Stimulated activated CD4-positive, alpha-beta T cell treated with anti-CD3 and anti-CD28 coated beads, Interleukin-12 subunit alpha, Interleukin-12 subunit beta, amount 100 ng/mL, for 24 hours (primary cell): ENCODE measurements at places on chromosomes 1 and 21.
A peak's percentile ranks its signal among the peaks of the same experiment; 100 is the strongest.

DNA sequence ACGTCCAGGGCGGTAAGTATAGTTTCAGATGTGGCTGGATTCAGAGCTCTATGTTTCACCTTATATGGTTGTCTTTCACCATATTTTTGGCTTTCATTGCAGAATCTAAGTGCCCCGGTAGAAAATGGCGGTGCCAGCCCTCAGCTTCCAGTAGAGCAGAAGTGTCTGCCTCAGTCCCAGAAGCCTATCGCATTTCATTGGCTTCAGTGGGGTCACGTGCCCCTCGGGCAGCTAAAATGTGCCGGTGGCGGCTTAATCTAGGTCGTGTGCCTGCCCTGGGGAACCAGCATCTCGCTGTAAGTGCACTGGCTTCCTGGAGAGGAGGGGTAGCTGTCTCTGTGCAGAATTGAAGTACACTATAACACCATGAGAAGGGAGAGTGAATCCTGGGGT lies 107.4 kb upstream of the MAGI3 start:
- no peak for DNase-seq

- no peak for DNase-seq
Measured at GRCh38 chr1:94675373-94675772, 133.8 kb upstream of the F3 start.

GRCh38 chr1:237875291-237875690 lies 15.4 kb downstream of the ZP4 start:
- DNase-seq, result no peak

- no peak for DNase-seq
Measured at GRCh38 chr1:168295411-168296114, 14.9 kb downstream of the TBX19 start.

DNA sequence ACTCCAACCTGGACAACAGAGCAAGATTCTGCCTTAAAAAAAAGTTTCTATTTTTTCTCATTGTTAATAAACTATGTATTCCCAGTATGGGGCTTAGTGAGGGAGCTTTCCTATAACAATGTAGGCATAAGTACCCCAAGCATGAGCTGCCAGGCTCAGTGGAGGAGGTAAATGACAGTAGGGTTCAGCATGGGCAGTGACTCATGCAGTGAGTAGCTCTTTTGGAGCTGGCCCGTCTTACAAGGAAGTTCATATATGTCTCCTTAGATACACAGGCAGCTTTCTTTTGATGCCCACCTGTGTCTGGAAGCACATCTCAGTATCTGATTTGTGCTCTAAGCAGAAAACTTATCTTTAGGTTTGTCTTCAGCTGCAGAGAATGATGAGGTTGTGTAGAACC lies 57.9 kb downstream of the ZNF678 start:
- DNase-seq, result no peak

DNA sequence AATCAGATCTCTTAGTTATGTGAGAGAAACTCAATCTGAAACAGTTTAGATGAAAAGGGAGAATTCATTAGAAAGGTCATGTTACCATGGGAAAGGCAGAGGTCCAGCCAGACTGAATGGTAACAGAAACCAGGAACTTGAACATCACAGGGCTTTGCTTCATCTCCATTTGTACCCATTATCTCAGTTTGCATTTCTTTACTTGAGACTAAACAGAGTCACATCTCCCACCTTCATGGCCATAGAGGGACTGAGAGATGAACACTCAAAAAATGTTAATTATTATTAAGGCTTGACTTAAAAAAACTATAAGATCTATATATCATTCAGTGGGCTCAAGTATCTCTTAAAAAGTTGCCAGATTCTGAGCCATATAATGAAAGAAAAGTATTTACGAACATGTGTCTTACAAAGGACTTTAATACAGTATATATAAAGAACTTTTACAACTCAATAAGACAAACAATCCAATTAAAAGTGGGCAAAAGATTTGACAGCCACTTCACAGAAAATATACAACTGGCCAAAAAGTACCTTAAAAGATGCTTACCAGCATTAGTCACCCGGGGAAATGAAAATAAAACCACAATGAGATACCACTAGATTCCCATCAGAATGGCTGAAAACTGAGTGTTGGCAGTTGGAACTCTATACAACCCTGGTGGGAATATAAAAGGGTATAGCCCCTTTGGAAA lies 13.2 kb downstream of the KYAT3 start:
- no peak for DNase-seq

DNA sequence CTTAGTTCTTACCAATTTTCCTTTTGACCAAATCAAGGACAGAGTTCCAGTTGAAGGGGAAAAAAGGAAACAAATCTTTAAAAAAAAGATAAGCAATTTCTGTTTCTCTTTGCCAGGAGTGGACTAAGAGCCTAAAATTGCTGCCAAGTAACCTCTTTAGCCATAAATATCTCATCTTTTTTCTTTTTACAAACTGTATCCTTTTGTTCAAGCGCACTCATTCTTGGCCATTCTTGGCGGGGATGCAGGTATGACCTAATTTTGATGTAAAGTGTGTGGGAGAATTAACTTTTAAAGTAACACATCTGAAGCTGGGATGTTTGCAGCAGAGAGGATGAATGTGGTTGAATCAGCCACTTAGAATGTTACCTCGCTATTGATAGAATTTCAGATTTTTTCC lies 13.4 kb upstream of the KIF1B start:
- no peak for DNase-seq

GRCh38 chr1:204842892-204843291 lies 27.8 kb upstream of the NFASC start:
- DNase-seq, result no peak

DNA sequence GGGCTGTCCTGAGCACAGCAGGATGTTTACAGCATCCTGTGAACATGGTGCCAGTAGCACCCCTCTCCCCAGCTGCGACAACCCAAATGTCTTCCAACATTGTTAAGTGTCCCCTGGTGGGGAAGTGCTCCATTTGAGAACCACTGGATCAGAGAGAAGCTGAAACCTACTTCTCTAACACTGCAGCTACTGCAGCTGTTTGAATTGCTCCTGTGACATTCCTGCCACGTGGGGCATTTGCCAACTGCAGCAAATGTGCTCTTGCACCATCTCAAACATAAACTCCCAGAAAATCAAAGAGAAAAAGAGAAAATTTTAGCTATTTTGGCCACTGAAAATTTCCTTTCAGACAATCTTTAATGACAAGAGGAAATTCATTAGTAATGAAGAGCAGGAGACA lies 11.0 kb downstream of the SLC2A5 start:
- DNase-seq, result no peak

GRCh38 chr21:20591284-20591683 lies 406.9 kb upstream of the NCAM2 start:
- no peak for DNase-seq

- DNase-seq, result no peak
Measured at GRCh38 chr1:51421964-51422363, 91.6 kb upstream of the TTC39A start.

DNA sequence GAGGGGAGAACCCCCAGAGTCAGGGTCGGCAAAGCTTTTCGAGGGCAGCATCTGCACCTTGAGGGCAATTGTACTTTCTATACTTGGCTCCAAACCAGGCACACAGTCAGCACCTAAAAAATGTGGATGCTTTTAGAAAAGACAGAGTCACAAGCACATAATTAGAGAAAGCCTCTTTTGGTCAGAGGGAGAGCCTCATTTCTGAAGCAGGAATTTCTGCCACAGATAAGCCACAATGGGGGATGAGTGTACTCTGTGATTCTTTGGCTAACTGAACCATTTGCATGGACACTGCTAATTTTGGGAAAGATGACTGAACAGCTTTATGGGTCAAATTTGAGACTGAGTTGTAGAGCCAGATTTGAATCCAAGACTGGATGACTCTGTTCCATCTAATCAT lies 635.7 kb downstream of the KIF26B start:
- no peak for DNase-seq

- no peak for DNase-seq
Measured at GRCh38 chr1:114126261-114127095, 27.2 kb downstream of the SYT6 start.

DNA sequence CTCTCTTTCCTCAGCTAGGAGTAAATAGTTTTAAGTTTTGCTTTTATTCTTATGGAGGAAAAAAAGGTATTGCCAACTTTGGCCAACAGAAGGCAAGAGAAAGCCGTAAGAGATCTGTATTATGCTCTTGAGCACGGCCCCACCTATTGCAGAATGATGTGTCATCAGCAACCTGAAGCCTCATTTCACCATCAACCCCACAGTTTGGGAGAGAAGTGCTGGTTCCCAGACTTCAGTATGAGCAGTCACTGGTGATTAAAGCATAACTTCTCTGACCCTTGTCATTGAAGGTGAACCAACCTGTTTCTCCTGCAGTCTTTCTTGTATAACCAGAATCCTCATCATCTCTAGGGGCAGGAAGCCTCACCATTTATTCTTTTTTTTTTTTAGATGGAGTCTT lies 100.2 kb downstream of the SIPA1L2 start:
- DNase-seq, result no peak

DNA sequence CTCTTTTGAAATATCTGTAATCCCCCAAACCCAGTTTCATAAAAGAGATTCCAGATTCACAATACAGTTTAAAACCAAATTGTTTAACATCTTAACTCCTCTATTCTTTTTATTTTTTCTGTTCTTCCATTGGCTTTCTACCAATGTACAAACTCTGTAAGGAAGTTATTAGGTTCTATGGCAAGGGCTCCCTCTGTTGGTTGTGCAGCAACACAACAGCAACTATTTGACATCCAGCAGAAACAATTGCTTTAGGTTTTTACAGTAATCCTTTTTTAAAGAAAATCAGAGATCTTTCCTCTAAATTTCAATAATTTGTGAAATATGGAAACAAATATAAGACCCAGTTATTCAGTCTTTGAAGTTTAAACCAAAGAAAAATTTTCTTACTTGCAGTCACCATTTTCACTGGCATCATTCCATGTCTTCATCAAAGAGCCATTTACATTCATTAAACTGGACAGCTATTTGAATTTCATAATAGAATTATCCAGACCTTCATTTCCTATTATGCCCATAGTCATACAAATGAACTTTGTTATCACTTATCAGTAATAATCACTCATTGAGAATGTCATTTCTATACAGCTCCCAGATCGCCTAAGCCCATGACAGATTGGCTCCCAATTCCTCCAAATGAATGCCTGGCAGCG lies 46.5 kb upstream of the RNF11 start:
- peak; percentile 9 for DNase-seq

DNA sequence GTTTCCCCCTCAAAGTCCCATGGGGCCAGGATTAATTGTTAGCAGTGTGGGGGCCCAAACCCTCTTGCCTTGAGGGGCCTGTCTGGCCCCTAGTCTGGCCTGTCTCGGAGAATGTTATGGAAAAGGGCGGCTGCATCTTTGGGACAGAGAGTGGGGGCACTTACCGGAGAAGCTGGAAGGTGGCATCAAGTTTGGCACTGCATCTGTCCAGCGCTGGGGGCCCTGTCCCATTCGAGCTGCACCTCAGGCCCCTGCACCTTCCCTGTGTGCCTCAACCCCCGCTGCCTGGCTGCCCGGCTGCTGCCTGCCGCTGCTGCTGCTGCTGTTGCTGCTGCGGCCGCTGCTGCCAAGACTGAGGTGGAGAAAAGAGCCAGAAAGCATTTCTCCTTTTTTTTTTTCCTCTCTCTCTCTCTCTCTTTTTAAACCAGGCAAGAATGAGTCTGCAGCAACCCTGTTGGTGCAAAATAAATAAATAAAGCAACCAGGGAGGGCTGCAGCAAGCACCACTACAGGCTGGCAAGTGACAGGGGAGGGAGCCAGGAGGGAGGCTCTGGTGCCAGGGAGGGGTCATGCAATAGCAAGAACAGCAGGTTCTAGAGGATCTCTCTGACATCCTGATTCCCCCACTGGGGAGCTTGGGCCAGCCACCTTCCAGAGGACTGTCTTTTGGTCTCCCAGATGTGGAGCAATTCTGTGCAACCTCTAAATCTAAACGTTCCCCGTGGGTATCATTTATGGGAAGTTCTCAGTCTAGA lies at the start of gene LINGO4:
LINGO4 (minus strand) TSS at position 354 of the 755 bp plus-strand sequence. CDS start 2,715 bp downstream, outside the sequence.
- DNase-seq, result no peak

DNA sequence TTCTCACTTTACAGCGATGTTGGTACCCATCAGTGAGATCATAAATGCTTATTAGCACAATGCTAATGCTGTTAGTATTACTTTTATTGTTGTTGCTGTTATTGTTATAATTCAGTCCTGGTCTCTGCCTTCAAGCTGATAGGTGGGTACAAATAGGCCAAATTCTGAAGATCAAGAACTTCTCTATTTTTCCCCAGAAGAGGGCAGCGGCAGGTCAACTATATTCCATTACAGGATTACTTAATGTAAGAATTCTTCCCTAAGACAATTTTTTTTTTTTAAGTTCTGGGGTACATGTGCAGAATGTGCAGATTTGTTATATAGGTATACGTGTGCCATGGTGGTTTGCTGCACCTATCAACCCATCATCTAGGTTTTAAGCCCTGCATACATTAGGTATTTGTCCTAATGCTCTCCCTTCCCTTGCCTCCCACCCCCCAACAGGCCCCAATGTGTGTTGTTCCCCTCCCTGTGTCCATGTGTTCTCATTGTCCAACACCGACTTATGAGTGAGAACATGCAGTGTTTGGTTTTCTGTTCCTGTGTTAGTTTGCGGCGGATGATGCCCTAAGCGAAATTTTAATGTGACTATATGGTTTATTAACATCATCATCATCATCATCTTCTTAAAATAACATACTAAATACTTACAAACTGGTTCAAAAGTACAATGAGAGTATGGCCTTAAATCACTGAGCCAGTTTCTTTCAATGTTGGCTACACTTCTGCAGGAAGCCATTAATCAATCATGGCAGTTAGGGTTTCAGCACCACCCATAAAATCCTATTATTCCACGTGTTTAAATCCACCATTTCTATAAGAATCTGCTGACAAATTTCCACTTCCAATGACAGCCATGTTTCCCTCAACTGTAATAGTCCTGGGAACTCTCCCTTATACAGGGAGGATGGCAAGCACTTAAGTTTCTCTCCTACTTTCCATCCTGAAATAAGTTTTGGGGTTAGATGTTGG lies 19.2 kb downstream of the SLC19A2 start:
- no peak for DNase-seq

- DNase-seq, result no peak
Measured at GRCh38 chr1:221725735-221726672, 15.9 kb downstream of the DUSP10 start.

DNA sequence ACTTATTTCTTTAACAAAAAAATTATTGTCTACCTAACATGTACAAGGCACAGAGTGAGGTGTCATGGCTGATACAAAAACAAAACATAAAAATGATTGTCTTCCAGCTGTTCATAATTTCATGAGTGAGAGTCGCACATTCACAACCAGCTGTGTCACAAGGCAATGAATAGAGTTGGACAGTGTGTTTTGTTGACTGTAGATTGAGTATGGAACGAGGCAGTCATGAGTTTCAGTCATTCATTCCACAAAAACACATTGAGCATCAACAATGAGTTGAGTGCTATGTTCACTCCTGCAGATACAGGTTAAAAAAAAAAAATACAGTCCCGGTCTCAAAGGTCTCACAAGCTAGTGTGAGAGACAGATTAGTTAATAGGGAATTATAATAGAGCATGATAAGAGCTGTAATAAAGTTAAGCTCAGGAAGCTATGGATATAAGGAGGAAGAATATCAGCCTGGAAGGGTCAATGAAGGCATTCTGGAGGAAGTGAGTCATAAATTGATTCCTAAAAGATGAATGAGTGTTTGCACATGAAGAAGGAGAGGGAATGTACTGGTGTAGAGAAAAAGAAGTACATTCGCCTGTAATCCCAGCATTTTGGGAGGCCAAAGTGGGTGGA lies 47.8 kb upstream of the ARHGAP29 start:
- DNase-seq, result no peak
